ENCODE measurements at places on chromosomes 16 and 17.

DNA sequence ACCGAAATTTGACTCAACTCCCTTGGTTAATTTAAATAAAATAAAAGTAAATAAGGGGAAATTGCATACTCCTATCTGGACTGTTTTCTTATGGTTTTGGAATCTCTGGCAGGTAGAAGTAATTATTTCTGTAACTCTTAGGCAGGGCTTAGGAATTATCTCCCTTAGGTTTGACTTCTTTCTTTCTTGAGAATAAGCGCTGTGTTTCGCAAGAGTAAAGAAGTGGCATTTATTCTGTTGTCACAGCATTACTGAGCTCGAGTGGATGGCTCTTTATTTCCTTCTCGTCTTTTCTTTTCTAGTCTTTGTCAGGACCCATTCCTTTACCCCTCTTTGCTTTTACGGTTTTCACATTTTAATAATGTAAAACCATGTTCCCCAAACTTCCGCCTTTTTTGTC, 633.2 kb downstream of the WWOX start:
- no peak for DNase-seq

GRCh38 chr17:17093764-17094163, 51.5 kb downstream of the MPRIP start:
- no peak for DNase-seq

DNA sequence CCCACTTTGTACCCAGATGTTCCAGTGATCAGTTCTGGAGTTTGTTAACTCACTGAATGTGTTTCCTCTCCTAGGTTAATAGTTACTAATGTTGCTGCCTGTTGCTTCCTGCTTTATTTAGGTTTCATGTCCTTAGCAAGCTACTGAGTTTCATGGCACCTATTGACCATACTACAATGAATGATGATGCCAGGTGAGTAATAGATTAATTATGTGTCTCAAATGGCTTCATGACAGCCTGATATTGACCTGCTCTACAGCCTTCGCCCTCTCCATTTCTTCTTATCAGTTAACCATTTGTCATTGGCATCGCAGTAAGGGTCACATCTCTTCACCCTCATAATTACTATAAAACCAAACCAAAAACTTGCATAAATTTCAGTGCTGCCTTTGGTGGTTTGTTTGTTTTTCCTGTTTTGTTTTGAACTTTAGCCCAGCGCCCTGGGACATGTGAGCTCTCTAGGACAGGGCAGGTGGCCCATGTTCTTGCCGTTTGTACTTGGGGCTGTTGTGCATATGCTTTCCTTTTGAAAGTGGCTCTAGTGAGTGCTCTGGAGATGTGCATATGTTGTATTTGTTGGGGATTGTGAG, 82.8 kb downstream of the AATF start:
- no peak for DNase-seq

GRCh38 chr17:61221181-61221580, 178.5 kb upstream of the TBX2 start:
- no peak for DNase-seq

DNA sequence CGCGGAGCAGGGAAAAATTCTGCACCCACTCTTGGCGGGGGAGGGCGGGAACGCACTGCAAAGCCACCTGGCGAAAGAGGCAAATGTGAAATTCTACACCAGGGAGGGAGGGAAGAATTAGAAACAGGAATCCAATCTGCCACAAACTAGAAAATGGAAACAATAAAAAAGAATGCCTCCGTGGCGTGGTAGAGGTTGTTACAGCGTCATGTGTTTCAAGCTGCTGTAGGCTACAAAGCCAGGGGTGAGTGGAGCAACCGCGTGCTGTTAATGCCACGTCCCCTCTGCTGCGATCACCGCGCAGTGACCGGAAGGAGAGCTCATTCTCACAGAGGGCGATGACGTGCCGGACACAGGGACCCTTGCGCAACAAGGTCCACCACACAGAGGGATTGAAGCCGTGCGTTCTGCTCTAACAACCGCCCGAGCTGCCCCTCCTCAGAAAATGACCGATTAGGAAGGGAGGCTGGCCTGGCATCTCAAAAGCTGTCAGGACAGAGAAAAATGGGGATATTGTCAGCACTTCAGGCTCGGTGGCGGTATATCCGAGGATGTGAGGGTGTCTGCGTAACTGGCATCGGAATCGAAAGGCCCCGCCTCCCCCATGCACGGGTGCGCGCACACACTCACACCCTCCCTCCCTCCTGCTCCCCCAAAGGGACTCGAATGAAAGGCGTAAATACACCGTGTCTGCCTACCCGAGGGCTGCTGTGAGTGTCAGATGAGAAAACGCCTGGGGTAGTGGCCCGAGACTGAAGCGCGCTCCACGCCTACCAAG, 70.8 kb upstream of the TNRC6C start:
- DNase-seq, result peak; percentile 55

- no peak for DNase-seq
Measured at GRCh38 chr16:982145-983043, 824 bp downstream of the SOX8 start.

DNA sequence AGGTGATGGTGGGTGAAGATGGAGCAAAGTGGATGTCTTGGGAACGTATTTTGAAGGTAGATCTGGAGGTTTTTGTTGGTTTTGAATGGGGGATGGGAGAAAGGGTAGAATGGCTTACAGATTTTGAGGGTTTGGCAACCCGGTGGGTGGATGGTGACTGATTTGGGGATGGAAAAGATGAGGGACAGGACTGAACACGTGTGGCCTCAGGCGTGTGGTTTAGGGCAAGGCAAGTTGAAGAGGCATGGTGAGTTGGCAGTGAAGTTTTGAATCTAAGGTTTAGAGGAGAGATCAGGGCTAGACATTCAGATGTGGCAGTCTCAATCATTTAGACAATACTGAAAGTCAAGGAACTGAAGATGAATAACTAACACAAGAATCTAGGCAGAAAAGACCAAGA, 5.0 kb upstream of the DCTPP1 start:
- no peak for DNase-seq

GRCh38 chr17:39699818-39700147, at the start of gene ERBB2:
ERBB2 (plus strand) TSS chr17:39700064; CDS start chr17:39700239, 175 bp downstream.
- DNase-seq, result no peak

DNA sequence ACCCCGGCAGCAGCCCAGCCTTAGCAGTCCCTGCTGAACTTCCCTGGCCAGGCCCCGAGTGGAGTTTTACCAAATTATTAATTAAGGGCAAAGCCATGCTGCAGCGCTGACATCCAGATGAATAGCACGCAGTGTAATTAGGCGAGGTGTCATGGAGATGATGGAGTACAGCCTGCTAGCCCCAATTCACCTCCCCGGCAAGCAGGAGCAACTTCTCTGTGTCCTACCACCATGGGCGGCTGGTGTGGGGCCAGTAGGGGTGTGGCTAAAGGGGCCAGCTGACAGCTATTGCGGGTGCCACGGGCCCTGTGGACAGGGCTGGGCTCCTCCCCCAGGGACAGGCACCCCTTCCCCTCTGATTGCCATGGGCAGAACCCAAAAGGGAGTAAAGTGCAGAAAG, 24.5 kb downstream of the ENDOV start:
- DNase-seq, result no peak

DNA sequence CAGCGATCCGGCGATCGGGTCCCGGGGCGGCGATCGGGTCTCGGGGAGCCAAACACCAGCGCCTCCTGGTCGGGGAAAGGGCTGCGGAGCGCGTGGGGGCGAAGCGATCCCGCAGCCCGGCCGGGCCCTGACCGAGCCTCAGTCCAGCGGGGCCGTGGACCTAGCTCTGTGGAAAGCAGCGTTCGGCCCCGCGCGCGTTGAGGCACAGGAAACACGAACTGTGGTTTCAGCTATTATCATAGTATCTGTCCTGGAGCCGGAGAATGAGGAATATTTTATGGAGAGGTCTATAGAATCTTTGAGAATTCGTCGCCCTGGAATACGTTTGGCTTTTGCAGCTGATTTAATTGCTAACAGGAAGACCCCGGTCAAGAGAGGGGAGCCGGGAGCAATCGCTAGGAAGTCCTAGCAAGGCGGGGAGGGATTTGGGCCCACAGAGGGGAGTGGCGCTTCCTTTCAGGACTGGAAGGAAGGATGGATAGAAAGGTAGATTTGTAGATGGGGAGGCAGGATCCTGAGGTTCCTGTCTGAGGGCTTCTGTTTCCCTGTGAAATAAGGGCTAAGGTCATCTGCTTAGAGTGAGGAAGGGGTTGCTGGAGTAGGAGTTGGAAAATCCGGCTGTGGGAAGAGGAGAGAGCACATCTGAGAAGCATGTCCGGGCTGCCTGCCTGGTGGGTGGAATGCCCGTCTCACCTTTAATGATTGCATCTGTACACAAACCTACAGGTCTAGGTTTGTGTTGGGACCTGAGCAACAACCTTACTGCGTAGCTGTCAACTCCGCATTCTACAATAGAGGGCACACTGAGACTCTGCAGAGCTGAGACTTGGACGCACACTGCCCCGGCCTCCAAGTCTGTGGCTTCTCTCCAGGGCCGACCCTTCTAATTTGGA, 770 bp downstream of the CCNF start:
- DNase-seq, result no peak

GRCh38 chr17:41521574-41522261, 3.0 kb upstream of the KRT15 start:
- DNase-seq, result no peak

DNA sequence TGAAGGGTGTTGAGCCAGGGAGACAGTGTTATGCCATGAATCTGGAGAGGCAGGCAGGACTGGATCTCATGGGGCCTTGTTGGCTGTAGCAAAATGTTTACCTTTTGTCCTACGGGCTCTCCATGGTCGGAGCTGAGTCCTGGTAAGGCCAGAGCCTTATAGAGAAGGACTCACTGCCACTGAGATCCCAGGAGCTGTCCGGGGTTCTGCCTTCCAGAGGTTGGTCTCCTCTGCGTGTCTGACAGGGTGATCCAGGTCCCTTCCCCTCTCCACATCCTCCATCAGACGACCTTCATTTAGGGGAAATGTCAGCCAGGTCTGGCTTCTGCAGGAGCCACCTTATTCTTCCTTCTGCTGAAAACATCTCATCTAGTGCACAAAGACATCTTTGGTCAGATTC, 285.2 kb upstream of the N4BP1 start:
- DNase-seq, result no peak

DNA sequence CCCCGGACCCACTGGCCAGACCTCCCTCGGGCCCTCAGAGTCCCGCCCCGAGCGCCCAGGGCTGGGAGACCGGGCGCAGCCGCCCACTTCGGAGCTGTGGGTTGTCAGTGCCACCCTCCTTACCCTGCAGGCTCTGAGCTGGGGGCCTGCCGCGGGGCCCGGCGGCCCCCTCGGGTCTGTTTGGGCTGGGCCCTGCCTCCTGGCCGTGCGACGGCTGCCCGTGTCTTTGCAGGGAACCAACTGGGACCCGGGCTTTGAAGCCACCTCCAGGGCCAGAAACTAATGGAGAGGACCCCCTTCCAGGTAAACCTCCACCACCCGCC, 443 bp downstream of the TEDC2 start:
- DNase-seq, result no peak

GRCh38 chr16:67286441-67287235, 7.3 kb downstream of the PLEKHG4 start:
- DNase-seq, result no peak

- no peak for DNase-seq
Measured at GRCh38 chr16:10981697-10982216, 37.4 kb downstream of the CLEC16A start.

- no peak for DNase-seq
Measured at GRCh38 chr17:41486809-41487530, 2.7 kb downstream of the KRT36 start.

DNA sequence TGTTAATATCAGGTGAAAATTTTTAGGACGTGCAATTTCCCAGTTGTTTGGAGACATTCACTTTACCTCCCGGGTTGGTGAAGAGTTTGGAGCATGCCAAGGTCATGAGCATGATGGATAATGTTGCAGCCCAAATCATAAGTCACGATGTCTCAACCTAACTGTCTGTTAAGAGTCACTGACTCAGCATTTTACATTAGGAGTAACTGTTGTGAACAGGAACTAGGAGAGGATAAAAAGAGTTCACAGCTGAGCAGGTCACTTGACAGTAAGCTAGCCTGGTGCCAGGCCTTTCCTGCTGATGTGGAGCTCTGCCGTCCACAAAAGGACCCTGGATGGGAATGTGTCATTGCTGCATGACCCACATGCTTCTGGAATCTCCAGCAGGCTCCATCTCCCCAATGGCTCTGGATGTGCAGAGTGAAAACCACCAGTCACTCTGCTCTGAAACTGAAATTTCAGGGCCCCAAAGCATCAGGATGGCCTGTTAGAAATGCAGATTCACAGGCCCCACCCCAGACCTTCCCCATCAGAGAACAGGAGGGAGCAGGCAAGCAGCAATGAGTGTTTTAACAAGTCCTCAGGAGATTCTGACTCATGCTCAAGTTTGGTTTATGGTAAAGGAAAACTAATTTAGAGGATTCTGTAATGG, 371.6 kb upstream of the MAF start:
- no peak for DNase-seq

DNA sequence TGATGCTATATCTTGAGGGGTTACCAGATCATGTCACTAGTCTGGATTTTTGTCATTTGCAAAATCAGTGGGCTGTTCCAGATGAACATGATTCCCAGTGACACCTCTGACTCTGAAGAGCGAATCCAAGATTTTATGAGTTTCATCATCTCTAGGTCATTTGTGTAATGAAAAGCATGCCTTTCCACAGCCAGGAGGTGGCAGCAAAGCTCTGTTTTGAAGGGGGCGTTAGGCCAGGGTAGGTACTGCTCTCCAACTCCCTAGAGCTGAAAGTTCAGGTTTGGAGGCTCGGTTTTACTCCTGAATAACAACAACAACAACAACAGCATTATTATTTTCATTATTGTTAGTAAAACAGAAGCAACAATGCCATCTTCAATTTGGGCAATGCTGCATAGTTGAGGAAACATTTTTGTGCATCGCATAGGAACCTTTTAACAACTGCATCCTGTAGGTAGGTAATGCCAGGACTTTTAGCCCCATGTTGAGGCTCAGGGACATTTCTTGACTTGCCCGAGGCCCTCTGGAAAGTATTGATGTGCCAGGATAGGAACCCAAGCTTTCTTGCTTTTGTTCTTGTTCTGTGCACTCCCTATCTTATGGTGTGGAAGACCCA, 77.0 kb downstream of the MYH13 start:
- no peak for DNase-seq

DNA sequence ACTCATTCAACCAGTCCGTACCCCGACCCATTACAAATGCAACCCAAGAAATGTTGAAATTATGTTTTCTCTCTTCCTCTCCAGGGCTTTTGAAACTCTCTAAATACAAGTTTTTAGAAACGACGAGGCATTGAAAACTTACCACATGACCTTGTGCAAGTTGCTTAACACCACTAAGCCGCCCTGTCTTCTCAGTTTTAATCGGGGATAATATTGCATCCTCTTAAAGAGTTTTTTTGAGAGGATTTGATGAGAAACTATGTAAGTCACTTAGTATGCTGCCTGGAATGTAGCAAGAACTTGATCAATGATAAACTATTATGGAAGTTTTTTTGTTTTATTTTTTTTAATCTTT, 149.0 kb upstream of the FAM20A start:
- DNase-seq, result no peak

GRCh38 chr17:2782055-2782454, 14.2 kb upstream of the RAP1GAP2 start:
- no peak for DNase-seq
